ENCODE measurements at places on chromosomes 2 and 18.

DNA sequence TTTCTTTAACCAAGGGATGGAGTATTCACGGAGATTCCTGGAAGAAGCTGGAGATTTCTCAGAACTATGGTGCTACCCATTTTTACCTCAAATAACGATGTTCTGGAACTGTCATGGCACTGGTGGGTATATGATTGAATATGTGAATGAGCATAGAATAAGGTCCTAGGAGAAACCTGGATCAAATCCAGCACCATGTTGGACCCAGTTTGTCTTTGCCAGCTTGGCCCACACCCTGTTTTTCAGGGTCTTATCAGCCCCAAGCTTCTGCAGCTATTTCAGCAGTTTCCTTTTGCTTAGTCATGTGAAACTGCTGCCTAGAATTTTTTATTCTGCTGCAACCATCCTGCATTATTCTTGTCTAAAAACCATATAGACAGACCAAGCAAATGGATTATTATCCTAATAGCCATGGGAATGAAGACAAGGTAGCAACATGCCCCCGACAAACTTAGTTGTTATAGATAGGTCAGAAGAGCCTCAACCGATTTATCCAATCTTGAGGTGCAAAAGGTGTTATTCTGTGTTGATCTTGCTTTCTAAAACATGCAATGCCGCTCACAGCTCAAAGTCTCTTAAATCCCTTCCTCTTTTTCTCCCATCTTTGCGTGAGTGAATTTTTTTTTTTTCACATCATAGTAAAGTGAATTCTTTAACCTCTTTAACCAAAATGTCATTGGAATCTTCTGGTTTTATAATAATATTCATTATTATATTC lies 133.6 kb downstream of the PRPF40A start:
- DNase-seq = no peak

DNA sequence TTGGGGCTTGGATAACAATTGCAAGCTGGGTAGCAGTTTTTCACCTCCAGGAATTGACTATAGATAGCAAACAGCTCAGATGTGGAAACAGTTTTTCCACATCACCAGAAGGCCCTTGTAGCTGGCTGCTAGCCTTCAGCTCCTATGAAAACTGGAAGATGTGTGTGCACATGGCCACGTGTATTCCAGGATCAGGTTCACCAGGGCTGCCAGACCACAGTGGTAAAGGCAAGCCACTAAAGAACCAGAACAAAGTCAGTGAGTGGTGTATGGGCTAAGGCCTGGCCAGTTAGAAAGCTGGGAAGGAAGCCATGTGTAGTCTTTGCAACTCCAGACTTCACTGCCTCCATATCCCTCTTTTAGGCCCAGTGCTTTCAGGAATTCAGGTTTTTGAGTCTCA lies 12.9 kb downstream of the LRRTM1 start:
- DNase-seq = no peak

DNA sequence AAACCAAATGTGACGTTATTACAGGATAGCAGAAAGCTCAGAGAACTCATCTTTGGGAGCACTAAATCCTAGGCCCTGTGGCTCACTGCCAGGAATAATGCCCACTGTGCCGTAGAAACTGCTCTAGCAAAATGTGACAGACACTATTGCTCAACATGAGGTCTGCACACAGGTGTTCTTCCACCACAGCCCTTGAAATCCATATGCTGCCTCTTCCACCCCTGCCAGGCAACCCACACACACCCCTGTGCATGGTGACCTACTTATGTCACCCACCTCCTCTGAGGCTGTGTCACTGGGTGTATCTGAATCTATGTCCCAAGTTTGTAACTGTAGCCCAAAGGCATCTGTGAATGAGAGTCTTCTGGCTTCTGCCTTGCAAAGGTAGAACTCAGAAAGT lies 66.1 kb upstream of the MBOAT2 start:
- no peak for DNase-seq

DNA sequence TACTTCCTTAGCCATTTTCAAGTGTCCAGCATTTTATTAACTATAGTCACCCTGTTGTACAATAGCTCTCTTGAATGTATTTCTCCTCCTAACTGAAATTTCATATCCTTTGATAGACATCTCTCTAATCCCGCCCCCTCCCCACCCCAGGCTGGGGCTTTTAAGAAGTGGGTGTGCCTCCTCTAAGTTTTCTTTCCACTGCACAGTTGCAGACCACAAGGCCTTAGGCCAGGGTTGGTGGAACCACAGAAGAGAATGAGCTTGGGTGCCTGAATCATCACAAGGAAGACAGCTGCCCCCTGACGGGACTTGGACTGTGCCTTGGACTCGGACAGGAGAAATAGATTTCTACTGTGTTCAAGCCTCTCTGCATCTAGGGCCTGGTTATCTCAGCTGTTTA lies 193.4 kb downstream of the HAUS1 start:
- no peak for DNase-seq

- DNase-seq = peak; percentile 78
Observed at GRCh38 chr2:120441744-120442471, 96.0 kb downstream of the INHBB start.

- DNase-seq = no peak
Observed at GRCh38 chr2:102558463-102558862, 60.9 kb upstream of the SLC9A2 start.

- no peak for DNase-seq
Observed at GRCh38 chr2:71462056-71462605, 8.8 kb downstream of the DYSF start.

DNA sequence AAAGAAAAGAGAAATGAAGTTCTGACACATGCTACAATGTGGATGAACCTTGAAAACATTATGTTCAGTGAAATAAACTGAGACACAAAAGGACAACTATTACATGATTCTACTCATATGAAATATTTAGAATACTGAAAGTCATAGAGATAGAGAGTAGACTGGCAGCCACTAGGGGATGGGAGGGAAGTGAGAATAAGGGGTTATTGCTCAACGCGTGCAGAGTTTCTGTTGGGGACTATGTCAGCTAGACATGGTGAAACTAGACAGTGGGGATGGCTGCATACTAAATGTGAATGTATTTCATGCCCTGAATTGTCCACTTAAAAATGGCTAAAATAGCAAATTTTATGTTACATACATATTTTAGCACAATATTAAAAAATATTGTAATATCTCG lies 108.7 kb upstream of the ATL2 start:
- DNase-seq = no peak

- DNase-seq = peak; percentile 3
Observed at GRCh38 chr2:126244937-126245336, 411.0 kb upstream of the GYPC start.

DNA sequence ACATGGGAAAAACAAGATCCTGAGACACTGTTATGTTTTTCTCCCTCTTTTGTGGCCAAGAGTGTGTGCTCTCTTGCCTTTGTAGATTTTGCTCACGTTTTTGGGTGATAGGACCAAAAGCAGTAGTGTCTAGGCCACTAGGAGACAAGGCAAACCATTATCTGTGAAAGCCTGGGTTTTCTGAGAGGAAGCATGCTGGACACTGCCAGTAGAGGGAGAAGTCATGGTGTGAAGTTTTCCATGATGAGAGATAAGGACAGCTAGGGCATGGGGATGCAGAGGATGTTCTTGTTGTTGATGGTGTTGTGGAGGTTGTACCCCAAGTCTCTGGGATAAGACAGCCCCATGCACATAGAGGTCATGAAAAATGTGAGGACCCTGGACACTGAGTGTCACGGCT lies 285.3 kb downstream of the SOX11 start:
- DNase-seq = no peak

DNA sequence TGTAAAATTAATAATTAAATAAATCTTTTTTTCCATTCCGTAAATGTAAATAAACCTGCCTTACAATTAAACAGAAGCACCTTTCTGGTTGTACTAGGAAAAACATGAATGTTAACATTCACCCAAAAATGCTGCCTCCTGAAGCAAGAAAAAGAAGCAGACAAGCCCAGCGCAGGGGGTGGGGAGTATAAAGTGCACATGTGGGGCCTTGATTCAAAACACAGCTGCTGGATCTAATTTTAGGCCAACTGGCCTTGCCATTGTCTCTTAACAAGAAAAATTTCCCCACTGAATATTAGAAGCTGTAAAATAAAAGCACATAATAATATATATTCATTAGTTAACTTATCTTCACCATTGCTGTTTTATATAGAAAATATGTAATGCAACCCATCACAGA lies 28.3 kb downstream of the TCF4 start:
- DNase-seq = no peak

GRCh38 chr2:161992531-161992930 lies 81.5 kb downstream of the DPP4 start:
- DNase-seq = no peak

- DNase-seq = no peak
Observed at GRCh38 chr18:28438381-28438780, 261.5 kb upstream of the CDH2 start.

- DNase-seq = no peak
Observed at GRCh38 chr2:139992711-139993345, 1212.6 kb upstream of the NXPH2 start.

GRCh38 chr2:19971691-19972090 lies 18.2 kb downstream of the WDR35 start:
- DNase-seq = no peak

DNA sequence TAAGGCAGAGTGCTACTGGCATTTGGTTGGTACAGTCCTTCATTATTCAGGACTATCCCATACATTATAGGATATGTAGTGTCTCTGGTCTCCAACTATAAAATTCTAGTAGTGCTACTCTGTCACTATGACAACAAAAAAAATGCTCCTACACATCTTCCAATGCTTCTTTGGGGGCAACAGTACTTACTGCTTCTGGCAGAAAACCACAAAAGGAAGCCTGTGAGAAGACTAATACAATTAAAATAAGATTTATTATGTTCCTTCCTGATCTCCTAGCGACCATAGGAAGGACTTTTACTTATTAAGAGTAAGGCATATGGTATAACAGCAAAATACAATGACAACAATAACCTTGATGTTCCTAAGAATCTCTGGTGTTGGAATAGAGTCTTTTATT lies 48.4 kb upstream of the CPO start:
- no peak for DNase-seq

DNA sequence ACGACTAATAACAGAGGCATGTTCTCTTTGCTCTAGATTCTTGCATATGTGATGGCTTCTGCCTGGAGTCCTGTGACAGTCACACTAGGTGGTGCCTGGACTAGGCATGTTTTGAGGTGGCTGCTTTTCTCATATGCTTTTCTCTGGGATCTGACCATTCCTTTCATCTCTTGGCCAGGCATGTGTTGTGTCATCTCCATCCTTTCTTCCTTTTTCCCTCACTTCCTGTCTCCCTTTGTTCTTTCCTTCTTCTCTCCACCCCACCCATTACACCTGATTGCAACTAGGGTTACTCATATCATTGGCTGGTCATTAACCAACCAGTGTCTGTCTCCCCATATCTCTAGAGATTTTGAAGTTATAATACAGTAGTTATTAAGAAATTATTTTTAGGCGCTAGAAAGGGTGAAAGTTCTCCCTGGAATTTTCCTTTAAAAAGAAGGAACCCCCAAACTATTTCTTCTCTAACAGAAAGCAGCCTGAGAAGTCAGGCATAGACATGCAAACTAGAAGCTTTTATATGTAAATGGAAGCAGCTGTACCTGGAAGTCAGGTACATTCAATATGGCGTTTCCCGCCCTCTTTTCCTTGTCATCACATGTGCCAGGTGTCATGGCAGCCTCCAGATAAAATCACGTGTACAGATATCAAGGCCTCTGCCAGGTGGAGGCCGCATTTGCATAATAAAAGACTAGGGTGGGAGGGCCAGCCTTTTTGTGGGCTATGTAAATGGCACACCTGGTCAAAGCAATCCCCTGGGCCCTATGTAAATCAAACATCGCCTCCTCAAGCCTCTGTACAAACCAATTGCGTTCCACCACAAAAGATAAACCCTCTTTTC lies 220.4 kb upstream of the MEX3C start:
- no peak for DNase-seq

DNA sequence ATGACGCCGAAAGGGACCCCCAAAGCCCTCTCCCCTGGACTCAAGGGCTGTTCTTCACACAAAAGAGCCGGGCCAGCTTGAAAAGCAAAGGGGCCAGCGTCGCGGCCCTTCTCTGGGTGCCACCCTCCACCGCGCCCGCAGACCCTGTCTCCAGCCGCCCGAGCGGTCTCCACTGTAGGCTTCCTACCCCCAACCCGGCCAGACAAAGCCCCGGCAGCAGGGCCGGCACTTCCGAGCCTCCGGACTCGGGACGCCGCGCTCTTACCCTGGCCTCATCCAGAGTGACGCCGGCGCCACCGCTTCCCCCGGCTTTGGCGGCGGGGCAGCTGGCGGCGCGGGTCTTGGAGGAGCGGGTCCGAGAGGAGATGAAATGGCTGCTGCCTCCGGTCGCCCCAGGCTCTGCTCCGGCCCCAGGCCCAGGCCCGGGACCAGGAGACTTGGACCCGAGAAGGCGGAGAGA lies 603 bp downstream of the ATAD2B start:
- DNase-seq = no peak

DNA sequence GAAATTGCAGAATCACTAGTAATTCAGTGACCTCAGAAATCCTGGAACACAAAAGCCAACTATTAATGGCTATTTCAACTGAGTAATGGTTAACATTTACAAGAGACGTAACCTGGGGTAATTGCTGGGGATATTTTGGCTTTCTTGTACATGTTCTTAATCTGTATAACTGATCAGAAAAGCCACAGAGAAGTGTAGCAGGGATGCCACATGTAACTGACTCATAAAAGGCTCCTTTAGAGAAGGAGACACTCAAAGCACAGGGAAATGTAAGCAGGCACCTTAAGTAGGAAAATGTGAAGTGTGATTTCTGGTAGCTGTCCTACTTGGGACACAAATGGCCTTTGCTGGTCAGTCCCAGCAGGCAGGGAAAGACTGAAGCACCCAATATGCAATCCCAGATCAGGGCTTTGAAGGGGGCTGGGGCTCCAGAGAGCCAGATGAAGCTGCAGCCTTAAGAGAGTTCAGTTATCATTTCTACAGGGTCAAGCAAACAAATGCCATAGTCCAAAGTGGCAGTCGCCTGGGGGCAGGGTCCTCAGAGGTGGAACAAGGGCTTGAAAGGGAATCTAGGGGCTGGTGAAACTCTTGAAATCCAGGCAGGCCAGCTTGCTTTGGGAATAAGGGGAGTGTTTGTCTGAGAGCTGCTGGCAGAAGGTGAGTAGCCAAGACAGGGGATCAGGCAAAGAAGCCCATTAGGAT lies 7.2 kb upstream of the SPOPL start:
- no peak for DNase-seq

DNA sequence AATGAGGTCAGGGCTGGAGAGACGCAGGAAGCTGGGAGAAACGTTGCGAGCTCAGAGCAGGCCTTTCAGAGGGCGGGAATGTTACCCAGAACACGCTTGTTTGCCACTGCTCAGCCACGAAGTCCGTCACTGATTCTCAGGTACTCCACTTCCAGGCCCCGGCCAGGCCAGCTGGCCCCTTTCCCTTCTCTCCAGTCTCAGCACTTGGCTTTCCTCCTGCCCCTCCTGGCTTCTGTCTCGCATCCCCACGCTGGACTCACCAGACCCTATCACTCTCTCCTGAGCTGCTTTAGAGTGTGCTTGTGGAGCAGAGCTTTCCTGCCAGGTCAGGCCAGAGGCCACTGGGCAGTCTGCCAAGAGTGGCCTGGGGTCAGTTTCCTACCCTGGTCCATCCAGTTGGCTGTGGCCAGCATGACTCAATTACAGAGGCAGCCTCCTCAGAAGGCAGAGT lies 151.4 kb downstream of the TWIST2 start:
- DNase-seq = no peak

- no peak for DNase-seq
Observed at GRCh38 chr2:202574541-202574940, 60.2 kb upstream of the FAM117B start.

Measured in NCI-H1092 (cell line).